ENCODE measurements at places on chromosomes 6 and 20.
A peak's percentile ranks its signal among the peaks of the same experiment; 100 is the strongest.

- peak; percentile 6 for DNase-seq
Observed at GRCh38 chr6:11110921-11111768, at the start of gene ERVFRD-1. TSS of gene ERVFRD-1 (minus strand) at chr6:11111725. CDS start at chr6:11105310, 6,415 bp downstream.

DNA sequence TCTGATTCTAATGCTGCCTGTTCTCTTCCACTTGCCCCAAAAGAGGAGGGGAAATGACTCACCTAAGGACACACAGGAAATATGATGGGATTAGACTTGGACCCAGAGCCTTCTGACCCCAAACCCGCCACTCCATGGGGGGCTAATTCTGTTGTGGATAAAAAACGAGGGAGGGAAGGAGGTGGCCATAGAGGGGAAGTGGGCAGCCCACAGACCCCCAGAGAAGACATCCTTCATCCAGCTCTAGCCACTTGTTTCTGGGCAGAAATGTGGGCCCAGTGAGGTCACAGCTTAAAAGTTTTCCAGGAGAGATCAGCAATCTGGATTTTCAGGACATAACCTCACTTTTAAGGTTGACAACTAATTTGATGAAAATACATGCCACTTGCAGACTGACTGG is 202.1 kb downstream of the ANKRD60 start:
- no peak for DNase-seq

DNA sequence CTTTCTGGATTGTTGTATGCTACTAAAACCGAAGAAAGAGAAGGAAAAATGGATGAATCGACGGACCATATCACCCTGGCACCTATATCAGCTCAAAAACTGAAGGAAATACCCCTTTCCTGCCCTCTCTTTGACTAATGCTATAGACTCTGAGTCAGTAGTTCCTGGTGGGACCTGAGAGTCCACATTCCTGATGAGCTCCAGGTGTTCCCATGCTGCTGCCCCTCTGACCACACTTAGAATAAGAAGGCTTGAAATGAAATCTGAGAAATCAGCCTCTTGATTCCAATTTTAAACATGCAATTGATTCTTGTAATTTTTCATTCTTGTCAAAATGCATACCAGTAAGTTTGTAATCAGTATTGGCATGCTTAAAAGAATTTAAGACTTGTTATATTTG is 75.2 kb downstream of the PRL start:
- no peak for DNase-seq

- DNase-seq, result peak; percentile 84
Observed at GRCh38 chr6:14732844-14733757, 512.8 kb upstream of the JARID2 start.

DNA sequence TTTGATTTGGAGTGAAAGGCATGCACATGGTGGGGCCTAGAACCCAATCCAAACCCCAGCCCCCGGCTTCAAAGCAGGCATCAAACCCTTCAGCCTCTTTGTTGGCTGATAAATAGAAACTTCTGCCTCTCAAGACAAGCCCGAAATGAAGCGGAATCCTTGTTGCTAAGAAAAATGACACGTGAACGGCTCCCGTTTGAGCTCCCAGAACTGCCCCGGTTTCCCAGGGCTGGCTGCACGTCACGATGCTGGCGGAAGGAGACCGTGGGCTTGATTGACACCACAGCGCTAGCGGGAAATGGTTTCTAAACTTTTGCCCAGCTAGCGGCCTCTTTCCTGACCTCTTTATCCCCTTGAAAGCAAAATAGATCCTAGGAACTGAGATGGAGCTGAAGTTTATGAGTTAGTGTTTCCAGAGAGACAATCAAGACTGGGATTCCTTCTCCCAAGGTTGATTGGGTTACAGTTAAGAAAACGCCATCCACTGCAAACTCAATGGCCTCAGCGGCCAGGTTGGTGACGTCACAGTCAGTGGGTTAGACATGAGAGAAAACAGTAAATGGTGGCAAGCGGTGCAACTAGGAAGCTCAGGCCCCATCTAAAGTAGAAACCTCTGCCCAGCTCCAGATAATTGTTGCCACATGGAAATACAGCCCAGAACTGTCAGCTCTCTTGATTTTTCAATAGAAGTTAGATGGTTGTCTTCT is 117.0 kb downstream of the ANKRD60 start:
- DNase-seq, result no peak

DNA sequence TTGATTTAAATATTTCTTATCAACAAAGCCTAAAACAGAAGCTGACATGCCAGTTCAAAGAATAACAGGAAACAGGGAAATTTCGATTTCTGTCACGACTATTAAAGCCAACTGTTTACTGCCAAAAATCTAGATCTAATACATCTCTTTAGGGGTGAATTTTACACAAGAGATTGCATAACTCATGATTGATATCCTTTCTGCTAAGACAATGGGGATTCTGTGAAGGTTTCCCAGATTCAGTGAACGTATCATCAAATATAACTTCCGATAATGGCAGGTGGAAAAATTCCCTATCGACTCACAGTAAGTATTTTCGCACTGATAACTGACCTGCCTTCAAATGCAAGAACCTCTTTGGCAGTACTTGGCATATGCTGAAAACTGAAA is 42.9 kb downstream of the NHSL1 start:
- DNase-seq, result no peak

DNA sequence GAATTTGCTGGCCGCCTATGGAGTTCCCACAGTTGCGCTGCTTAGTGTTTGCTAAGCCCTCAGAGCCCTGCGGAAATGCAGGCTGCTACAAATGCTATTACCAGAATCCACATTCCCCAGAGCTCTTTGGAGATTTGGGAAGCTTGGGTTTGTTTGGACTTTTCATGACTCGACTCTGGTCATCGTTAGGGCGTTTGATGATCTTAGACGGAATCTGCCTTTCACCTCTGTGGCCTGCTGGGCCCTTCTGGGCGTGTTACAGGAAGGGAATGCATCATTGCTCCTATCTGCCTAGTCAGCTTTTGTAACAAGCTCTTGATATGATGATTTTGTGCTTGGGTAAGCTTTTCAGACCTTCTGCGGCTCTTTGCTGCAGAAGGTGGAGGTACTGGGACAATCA is 50.8 kb downstream of the EYA2 start:
- DNase-seq, result no peak

GRCh38 chr6:111845441-111845871 is 27.8 kb downstream of the FYN start:
- peak; percentile 41 for DNase-seq
